GM18507 (cell line): ENCODE measurements at places on chromosomes 7 and 10.

- DNase-seq, result no peak
Measured at GRCh38 chr10:113091920-113092319, 141.9 kb downstream of the TCF7L2 start.

GRCh38 chr10:73649876-73650536 lies 5.8 kb downstream of the SYNPO2L start:
- no peak for DNase-seq

GRCh38 chr7:74288034-74288881 lies 949 bp upstream of the CLIP2 start:
- no peak for DNase-seq

DNA sequence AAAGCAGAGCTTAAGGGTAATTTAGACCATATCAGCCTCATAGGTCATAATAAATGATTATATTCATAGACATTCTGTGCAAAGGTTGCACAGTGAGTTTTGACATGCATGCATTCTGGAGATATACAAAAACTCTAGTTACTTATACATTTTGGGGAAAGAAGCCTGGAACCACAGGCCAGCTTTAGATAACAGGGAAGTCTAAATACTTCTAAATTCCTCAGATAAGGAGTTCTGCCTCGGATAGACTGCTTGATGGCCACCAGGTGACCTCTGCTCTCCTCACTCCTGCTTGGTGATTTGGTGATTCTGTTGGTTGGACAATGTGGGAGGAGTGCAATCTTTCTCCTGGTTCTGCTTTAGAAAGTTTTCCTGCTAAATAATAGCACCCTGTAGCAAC lies 77.9 kb downstream of the SGMS1 start:
- DNase-seq, result no peak

- no peak for DNase-seq
Measured at GRCh38 chr10:28169525-28169924, 133.3 kb downstream of the MPP7 start.

DNA sequence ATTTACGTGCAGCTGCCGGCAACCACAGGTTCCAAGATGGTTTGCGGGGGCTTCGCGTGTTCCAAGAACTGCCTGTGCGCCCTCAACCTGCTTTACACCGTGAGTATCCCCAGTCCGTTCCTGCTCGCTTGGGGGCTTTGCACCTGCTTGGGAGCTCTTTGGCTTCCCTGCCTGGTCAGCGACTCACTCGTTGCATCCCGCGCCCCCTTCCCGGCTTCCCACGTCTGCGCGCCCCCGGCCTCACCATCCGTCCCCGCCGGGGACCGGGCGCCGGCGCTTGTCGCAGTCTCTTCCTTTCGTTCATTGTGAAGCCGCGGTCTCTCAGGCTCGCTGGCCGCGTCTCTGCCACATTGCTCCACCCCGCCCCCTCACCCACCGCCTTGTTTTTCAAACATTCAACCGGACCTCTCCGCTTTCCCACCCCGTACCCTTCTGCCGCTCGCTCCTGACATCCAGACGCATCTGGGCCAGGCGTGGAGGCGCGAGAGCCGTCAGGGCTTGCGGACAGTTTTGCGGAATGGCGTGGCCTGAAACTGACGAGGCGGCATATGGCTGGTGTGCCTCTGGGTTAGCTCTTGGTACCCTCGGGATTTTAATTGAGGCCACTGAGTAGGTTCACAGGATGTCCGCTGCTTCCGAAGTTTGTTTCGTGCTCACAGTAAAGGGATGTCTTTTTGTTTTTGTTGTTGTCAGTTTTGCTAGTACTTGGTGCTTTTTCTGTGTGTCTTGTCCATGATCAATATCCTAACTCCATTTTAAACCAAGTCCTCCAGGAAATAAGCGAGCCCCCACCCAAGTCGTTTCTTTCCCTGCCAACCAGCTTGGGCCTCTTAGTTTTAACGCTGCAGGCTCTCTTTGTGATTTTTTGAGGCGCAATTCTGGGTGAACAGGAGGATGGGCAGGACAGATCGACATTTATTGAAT lies 639 bp downstream of the TSPAN13 start:
- DNase-seq, result no peak

DNA sequence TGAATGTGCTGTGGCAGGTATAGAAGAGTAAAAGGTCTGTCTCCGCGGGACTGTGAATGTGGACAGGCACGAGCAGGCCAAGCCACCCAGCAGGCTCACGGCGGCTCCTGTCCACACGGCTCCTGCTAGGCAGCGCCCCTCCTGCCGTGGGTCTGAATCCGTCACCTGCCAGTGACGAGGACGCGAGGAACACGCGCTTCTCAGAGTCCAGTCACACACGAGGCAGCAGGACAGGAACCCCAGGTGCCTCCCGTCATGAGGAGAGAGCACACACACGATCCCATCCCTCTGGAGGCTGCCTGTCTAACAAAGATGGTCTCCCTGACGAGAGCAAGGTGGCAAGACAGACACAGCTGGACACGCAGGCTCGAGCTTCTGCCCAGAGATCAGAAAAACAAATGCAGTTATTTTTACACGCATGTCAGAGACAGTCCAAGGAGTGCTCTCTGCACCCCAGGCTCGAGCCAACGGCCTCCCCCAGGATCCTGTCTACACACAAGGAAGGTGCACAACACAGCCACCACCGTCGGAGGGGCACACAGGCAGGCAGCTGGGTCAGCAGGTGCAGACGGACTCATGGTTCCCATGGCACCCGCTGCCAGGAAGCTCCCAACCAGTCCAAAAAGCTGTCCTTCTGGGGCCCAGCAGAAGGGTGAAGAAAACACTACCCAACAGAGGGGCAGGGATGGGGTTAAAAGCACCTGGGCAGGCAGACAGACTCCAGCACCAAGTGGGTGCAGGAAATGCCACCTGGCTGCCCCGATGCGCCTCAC lies 103.2 kb downstream of the MAD1L1 start:
- DNase-seq, result no peak

DNA sequence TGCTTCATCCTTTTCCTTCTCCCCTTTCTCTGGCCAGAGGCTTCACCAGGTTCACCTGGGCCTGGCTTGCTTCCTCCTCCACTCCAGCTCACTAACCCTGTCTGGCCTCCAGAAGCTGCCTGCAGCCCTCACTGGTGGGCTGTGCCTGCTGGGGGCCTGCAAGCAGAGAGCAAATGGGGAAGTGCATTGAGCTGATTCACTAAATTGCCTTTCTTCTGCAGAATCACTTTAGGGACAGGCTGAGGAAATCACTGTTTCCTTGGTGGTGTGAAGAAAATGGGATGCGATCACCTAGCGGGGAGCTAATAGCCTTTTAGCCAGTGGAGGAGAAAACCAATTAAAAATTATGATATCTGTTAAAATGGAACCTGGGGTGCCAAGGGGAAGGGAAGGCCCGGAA lies 3.0 kb downstream of the RET start:
- no peak for DNase-seq

- no peak for DNase-seq
Measured at GRCh38 chr10:86062198-86062550, 304.4 kb downstream of the GRID1 start.

DNA sequence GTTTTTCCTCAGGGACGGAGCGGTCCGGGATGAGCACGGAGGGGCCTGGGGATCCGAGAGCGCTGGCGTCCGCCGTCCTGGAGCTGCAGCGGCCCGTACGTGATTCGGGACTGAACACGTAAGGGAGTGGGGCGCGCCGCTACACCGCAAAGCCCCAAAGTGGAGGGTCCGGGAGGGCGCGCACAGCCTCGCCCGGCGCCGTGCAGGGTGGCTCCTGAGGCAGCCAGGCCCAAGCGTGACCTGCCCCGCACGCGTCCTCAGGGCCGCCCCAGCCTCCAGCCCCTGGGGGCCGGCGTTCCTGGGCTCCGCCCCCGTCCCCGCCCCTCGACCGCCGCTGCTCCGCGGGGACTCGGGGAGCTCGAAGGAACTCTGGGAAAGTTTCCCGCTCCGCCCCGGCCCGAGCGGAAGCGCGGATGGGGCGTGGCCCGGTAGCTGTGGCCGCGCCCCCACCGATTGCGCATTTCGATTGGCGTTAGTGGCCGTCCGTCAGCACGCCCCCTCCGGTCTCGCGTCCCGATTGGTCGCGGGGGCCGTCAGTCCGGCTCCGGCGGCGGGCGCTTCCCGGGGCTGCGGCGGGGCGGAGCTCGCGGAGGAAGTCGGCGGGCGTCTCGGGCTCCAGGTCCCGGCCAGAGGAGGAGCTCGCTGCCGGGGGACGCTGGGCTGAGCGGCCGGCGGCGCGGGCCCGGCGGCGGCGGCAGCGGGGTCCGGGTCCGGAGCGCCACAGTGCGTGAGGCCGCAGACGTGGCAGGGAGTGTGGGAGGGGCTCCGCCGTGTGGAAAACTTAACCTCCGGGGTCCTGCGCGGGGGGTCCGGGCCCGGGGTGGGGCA lies at the start of the genes ANKRD16 and FBH1:
Gene ANKRD16, minus strand, starts transcription at position 270 of the 828 bp plus-strand sequence. CDS start 539 bp downstream, outside the sequence.
Gene FBH1, plus strand, starts transcription at position 620 of the 828 bp plus-strand sequence. Its CDS starts 103 bp downstream, at position 723.
- peak; percentile 89 for DNase-seq

DNA sequence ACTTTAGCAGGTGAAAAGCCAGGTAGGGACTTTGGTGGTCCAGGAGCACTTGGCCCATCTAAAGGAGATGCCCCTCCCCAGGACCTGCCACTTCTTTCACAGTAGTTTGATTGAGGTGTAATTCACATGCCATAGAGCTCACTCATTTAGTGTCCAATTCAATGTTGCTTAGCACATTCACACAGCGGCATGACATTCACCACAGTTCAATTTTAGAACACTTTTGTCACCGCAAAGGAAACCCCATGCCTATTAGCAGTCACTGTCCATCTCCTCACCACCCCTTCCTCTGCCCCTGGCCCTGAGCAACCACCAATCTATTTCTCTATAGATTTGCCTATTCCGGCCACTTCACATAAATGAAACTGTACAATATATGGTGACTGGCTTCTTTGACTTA lies 211.6 kb upstream of the ZMIZ1 start:
- no peak for DNase-seq

- no peak for DNase-seq
Measured at GRCh38 chr7:67896721-67897120, 900.1 kb downstream of the TYW1 start.
